ENCODE measurements at places on chromosomes 4 and X.

DNA sequence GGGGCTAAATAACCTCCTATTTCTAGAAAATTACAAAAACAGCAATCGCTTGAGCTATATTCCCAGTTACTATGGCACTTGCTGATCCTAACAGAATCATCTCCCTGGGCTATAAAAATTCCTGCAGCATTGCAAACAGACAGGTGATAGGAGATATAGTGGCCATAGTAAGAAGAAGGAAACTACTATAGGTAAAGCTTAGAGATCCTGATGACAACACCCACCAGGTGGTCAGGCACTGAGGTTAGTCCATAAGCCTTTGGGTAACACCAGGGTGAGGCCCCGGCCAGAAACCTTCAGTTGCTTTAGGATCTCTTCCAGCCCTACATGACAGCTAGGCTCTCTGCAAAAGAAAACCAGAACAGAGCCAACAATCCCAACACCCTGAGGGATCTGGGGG lies 197.9 kb upstream of the PPP1R2C start:
- no peak for DNase-seq

DNA sequence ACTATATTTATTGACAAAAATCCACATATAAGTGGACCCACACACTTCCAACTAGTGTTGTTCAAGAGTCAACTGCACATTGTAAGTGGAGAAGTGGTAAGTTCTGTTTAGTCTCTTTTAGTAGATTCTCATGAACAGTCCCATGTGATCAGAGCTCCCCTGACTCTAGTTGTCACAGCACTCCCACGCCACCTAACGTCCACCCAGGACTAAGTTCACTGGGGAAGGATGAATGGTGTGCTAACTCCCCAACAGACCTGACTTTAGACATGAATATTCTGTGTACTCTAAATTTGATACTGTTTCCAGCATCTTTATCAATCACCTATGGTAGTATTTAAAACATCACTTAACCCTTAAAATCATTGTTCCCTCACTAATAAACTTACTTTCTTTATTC lies 59.8 kb downstream of the PACRGL start:
- no peak for DNase-seq

DNA sequence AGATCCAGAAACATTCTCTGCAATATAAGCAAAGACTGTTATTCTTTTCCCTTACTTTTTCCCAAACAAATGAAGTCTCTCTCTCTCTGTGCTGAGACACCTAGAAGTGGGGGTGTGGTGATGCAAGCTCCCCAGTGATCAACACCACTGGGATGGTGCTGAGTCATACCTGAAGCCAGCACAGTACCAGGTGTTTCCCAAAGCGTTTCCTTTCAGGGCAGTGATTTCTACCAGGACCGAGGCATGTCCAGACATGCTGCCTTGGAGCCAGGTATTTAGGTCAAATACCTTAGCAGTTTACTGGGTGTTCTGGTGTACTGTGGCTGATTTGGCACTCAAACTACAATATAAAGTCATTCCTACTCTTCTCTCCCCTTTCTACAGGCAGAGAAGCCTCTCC lies 726.5 kb downstream of the FAM133A start:
- no peak for DNase-seq

DNA sequence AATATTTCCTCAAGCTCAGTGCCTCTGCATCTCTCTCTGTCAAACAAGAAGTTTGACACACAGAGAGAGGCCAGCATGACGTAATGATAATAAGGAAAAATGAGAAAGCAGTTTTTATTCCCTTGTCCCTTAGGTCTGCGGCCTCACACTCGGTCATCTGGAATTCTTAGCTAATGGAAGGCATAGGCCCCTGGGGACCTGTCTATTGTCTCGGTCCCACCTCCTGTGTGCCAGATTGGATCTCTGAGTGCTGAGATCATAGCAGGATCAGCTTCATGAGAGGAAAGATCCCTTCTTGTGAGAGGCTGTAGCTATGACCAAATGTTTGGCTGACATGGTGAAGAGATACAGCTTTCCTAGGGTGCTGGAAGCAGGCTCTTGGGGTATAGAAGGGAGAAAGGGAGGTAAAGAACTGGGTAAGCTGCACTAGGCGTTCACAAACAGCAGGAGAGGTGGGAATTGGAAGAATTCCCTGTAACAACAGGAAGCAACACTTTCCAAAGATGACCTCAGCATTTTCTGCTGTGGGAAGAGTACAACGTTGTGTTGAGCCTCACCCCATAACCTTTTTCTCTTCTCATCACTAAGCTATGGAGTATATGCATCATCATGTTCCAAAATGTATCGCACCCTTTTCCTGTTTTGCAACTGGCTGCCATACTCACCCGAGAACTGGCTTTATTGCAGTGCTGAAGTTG lies 20.2 kb downstream of the TMEM31 start:
- no peak for DNase-seq

- DNase-seq, result no peak
Observed at GRCh38 chr4:42654631-42655268, 2.2 kb downstream of the ATP8A1 start.

DNA sequence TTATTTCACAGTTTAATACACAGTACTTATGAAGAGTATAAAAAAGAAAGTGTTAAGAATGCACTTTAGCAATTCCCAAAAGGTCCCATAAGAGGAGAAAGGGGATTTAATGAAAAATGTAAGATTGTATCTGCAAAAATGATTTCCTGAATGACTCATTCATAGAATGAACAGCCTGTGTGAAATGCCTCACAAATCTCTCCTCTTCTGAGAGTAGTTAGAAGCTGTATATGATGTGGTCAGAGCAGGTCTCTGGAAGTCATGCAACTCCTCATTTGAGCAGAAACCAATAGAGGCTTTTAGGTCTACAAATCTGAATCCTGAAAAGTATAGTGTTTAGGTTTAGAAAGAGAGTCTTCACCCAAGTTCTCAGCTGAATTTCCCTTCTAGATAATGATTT lies 381.3 kb upstream of the INTU start:
- no peak for DNase-seq

GRCh38 chr4:2938906-2939305 lies 24.3 kb downstream of the NOP14 start:
- no peak for DNase-seq

DNA sequence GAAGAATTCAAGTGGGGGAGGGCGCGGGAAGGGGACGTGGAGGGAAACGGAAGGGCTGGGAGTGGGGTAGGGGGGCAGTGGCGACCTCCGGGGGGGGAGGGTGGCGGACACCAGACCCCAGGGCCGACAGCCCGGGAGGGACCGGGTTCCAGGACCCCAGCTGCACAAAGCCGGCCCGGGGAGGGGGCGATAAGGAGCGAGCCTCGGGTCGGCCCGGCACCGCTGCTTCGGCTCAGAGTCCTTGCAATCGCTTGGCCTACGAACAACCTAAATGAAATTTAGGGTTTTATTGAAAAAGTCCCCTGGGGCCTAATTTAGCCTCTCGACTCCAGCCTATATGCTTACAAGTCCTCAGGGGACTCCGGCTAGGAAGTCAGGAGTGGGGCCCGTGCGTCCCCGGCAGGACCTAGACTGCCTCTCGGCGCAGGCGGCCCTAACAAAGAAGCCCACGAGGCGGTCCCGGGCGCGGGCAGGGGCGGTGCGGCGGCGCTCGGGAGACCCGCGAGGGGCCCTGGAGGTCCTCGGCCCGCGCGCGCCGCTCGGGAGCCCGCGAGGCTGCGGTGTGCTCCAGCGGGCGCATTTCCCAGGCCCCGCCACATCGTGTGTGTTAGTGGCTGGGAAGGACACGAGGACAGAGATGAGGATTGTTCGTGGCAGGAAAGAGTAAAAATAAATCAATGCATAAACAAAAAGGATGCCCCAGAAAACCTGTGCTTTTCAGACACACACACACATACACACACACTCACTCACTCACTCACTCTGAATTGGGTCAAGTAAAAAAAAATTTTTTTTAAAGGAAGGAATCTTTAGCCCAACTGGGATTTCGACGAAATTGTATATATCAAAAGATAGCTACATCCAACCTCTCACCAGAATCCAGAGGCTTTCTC lies 70.0 kb downstream of the MGST2 start:
- no peak for DNase-seq

- no peak for DNase-seq
Observed at GRCh38 chr4:28358606-28359005, 1498.0 kb downstream of the STIM2 start.

- no peak for DNase-seq
Observed at GRCh38 chr4:75248770-75249407, 265.3 kb downstream of the RCHY1 start.

- DNase-seq, result no peak
Observed at GRCh38 chr4:5791654-5792053, 80.7 kb downstream of the EVC start.

GRCh38 chr4:8093587-8094274 lies 64.9 kb downstream of the ABLIM2 start:
- DNase-seq, result no peak

Data from GM19239 (cell line).